ENCODE measurements at places on chromosomes 16 and 17. TPM values are rescaled to one million over a fixed set of nuclear protein-coding genes. Genes with fewer than 3 reads are reported as not detected.

The CCR7 gene
- not detected for total RNA-seq

The CCL8 gene
- not detected for total RNA-seq

The ADORA2B gene
- total RNA-seq: 17.0 TPM

The C16orf54 gene
- total RNA-seq: not detected

DNA sequence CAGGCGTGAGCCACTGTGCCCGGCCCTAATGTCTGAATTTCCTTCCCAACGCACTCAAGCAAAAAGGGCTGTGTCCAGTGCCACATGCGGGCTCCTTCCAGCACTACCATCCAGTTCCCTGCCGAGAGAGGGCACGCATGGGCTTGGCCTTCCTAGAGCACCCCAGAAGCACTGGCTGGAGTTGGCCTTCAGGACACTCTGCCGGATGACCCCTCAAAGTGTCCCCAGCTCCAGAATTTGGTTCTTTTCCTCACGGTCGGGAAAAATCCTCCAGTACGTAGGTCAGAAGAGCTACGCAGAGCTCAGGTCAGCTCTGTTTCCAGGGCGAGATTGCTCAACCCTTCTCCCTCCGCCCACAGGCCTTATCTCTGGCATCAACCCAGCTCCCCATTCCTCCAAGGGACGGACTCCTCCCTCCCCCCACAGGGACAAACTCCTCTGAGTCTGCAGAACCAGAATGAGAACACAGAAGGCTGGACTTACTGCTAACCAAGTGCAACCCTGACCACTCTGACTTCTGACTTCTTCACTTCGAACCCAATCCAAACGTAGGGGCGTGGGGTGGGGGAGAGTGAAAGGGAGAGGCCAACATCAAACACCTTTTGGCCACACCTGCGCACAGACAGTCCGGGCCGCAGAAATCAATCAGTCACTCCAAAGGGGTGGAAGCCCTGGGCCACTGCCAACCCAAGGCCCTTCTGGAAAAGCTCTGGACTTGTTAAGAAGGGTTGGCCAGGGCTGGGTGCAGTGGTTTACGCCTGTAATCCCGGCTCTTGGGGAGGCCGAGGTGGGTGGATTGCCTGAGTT lies 3.6 kb downstream of the CDC42EP4 start:
- DNase-seq: no peak

GRCh38 chr16:2074071-2074470 lies 26.3 kb downstream of the TSC2 start:
- no peak for DNase-seq

DNA sequence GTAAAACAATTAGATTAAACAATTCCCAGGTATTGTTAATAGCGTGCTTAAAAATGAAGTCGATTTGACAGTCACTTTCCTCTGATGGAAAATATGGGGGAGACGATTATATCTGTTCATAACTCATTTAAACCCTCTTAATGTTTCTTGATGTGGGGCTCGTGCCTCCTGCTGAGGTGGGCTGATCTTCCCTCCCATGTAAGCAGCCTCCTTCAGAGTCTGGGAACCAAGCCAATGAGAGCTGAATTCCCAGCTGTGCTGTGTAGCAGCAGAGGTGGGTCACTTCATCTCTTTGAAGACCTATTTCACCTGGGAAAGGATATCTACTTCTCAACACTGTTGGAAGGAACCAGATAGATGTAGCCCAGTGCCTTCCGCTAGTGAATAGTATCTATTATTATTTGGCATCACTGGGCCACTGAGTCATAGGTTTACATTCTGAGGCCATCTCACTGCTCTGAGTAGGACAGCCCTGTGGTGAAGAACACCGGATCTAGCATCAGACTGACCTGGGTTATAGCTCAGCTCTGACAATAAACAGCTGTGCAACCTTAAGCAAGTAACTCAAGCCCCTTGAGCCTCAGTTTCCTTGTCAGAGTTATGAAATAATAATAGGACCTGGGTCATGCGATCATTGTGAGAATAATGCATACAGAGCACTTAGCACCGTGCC lies 85.3 kb upstream of the C16orf82 start:
- DNase-seq: no peak

GRCh38 chr17:4179071-4179470 lies 36.1 kb downstream of the CYB5D2 start:
- no peak for DNase-seq

- peak; percentile 41 for DNase-seq
Observed at GRCh38 chr16:57736419-57737351, 1.1 kb downstream of the KATNB1 start.

GRCh38 chr16:67486805-67487204 lies 3.5 kb upstream of the AGRP start:
- no peak for DNase-seq

GRCh38 chr17:73347351-73347750 lies 35.5 kb upstream of the CDC42EP4 start:
- no peak for DNase-seq

DNA sequence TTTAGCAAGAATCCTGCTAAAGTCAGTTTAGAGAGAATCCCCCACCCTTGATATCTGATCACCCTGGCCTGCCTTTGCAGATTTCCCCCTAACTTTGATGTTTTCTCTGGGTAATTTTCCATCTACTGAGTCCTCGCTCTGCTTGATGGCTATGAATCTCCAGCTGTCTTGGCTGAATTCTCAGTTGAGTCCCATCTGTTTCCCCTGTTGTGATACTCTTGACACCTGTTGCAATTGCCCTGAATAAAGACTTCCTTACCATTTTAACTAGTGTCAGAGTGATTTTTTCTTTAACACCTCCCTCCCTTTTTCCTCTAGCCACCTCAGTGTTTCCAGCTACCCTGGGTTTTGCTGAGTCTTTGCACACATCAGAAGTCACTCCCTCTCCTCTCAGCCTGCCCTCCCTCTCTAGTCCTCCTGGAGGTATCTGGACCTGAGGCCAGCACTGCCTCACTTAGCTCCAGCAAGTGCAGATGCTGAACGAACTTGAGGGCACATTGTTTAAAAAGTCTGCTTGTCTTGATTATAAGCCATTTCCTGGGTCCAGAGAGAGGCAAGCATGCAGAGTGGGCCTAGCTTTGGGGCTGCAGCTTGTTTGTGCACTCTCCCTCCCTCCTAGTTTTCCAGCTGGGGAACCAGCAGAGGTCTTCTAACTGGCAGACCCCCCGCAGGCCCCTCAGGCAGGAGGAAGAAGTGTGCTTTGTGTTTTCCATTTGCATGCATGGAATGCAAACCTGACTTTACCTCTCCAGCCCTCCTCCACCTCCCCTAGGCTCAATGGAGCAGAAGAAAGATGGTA lies 33.2 kb downstream of the SPACA3 start:
- no peak for DNase-seq

DNA sequence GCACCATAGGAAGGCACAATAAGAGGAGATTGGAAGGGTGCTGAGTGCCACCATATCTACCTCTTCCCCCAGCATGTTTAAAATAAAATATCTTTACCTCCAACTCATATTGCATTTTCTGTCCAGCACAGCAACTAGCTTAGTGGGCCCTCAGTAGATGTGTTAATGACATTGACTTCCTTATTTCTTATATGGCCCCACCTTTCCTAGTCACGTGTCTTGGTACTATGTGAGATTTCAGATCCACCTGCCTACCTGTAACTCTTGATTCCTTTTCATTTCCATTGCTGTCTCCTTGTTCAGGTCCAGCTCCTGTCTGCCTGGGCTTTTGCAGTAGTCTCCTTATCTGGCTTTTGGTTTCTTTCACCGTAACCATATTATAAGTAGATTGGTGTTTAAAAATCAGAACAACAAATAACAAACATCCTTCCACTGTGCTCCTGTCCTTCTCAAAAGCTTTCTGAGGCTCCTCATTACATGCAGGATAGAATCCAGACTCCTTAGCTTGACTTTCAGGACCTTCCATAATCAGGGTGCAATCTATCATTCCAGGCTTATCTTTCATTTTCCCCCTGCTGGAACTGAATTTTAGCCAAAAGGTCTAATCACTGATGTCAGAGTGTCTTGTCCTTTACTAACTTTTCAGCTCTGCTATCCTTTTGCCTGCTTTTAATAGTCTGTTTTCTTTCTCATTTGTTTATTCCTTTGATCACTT lies 71.3 kb downstream of the FTO start:
- DNase-seq: no peak

DNA sequence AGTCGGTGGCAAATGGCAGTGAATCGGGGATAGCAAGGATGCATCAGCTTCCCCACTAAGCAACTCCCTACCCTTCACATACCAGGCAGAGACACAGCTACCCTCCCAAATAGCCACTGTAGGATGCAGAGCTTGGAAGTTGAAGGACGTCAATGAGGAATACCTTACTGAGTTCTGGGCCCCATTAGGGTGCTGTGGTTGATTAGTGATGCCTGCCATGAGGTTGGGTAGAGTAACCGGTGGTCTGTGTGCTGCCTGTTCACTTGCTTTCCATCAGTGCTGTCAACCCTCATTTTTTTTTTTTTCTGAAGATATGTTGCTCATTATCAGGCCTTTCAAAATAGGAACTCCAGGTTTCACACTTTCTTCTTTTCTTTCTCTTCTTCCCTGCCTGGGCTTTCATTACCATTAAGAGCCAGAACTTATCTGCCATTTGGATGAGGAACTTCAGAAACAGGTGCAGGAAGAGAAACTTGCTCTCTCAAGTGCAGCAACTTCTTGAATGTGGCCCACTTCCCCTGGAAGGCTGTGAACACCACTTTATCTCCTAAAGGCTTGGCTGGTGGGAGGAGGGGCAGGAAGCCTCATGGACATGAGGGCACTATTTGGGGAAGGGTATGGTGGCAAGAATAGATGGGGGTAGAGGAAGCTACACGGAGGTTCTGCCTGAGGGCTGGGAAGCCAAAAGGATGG lies 183.5 kb downstream of the NTN1 start:
- no peak for DNase-seq

DNA sequence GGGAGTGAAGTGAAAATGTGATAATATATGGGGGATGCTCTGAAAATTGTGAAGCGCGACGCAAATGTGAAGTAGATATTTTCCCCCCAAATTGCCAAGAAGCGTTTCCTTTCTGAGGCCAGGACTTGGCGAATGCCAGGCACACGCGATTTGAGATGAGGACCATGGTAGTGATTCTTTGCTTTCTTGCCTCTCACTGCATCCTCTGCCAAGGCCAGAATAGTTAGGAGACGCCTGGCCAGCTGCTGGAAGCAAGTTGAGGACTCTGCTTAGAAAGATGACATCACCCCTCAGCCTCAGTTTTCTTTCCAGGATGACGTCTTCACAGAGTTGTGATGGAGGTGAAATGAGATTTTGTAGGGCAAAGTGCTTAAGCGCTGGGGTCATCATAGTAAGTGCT lies 25.9 kb downstream of the PIPOX start:
- DNase-seq: no peak

DNA sequence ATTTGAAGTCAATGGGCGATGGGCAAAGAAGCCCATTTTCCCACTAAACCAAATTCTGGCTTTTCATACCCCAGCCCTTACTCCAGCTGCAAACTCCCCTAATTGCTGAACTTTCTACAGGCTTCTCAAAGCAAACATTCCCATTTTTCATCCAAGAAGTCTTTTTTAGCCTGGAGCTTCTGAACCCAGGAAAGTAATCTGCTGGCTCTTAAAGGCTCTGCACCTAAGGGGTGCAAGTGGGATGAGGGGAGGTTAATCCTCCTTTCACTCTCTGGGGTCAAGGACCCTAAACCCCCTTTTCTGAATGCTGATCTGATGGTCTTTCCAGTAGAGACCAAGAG lies 2.4 kb downstream of the HOXB7 start:
- DNase-seq: no peak

- DNase-seq: no peak
Observed at GRCh38 chr16:12798846-12799245, 4.8 kb downstream of the CPPED1 start.
